ENCODE measurements at places on chromosomes 2 and 18.

DNA sequence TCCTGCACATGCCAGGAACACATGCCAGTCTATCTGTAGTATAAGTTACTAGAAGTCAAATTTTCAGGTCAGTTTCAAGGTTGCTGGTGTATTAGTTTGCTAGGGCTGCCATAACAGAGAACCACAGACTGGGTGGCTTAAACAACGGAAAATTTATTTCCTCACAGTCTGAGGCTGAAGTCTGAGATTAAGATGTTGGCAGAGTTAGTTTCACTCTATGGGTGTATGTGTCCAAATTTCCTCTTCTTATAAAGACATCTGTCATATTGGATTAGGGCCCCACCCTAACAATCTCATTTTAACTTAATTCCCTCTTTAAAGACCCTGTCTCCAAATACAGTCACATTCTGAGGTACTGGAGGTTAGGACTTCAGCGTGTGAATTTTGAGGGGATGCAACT, 26.5 kb downstream of the B3GNT7 start:
- DNase-seq = no peak

GRCh38 chr2:207477896-207478295, 51.9 kb upstream of the CREB1 start:
- DNase-seq = no peak

DNA sequence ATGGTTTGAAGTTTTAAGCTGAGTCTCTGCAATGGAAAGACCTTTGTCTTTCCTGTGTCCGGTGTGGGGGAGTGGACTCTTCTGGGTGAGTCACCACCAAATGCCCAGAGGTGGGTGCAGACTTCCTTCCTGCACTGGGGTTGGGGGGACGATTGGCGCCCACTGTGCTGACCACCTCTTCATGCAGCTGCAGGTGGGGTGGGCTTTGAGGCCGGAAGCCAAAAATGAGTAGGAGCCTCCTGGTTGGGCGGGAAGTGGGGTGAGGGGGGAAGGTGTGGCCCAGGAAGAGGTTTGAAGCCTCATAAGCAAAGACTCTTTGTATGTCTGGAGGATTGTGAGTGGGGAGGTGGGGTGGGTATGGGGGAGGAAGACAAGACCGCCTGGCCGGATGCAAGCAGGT, 27.6 kb downstream of the PAX8 start:
- DNase-seq = no peak

DNA sequence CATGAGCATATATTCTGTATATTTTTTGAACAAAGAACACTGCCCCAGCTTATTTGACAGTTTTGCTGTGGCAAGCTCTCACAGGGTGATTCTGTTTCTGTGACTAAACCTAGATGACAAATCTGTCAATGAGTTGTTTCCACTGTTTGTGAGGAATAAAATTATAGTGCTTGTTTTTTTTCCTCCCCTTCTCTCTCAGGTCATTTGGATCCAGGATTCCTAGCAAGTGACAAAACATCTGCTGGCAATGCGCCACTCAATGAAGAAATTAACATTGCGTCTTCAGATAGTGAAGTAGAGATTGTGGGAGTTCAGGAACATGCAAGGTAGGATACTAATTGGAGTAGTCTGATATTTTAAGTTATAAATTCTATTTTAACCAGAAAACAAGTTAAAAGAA, 149.3 kb downstream of the HAUS1 start:
- no peak for DNase-seq

GRCh38 chr2:235098736-235099494, 147.1 kb downstream of the SH3BP4 start:
- DNase-seq = no peak

DNA sequence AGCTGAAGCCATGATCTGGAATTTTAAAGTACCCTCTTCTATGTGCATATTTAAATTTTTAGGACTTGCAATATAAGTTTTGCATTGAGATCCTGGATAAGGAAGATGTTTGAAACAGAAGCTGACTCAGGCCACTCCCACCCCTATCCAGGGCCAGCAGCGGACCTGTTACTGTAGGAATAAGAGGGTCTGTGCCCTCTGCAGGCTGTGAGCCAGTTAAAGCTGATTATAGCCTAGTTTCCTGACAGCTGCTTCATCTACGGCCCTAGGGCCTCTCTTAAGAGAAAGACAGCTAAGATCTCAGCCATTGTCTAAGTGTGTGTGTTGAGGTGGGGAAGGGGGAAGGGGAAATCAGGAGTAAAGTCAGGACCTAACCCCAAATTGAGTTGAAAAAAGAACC, 234.0 kb downstream of the HAUS1 start:
- no peak for DNase-seq

GRCh38 chr2:134512734-134513464, 205.9 kb downstream of the TMEM163 start:
- DNase-seq = no peak

DNA sequence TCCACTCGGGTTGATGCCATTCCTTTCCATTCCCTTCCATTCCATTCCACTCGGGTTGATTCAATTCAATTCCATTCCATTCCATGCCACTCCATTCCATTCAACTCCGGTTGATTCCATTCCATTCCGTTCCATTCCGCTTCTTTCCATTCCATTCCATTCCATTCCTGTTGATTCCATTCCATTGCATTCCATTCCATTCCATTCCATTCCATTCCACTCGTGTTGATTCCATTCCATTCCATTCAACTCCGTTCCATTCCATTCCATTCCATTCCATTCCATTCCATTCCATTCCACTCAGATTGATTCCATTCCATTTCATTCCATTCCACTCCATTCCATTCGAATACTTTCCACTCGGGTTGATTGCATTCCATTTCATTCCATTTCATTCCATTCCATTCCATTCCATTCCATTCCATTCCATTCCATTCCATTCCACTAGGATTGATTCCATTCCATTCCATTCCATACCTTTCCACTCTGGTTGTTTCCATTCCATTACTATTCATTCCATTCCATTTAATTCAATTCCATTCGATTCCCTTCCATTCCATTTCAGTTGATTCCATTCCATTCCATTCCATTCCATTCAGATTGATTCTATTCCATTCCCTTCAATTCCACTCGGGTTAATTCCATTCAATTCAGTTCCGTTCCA, 1141.8 kb downstream of the RPIA start:
- no peak for DNase-seq

DNA sequence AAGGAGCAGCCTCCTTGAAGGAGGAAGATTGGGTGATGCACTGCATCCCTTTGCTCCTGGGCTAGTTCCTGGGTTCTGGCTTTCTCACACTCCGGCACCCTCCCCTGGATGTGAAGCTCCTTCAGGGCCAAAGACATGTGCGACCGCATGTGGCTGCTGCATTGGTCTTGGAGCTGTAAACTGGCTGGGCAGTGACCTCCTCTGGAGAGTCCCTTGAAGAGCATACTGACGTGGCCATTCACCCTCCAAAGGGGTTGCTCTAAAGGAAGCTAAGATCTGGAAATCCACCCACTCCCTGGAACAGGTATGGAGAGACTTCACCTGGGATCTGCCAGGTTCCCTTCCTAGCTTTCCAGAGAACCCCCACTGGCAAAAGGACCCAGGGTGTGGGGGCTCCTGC, 62.1 kb downstream of the TMEM17 start:
- no peak for DNase-seq

GRCh38 chr2:135256531-135257260, 204.6 kb downstream of the RAB3GAP1 start:
- no peak for DNase-seq

GRCh38 chr2:128437204-128437565, 118.5 kb upstream of the HS6ST1 start:
- DNase-seq = no peak

DNA sequence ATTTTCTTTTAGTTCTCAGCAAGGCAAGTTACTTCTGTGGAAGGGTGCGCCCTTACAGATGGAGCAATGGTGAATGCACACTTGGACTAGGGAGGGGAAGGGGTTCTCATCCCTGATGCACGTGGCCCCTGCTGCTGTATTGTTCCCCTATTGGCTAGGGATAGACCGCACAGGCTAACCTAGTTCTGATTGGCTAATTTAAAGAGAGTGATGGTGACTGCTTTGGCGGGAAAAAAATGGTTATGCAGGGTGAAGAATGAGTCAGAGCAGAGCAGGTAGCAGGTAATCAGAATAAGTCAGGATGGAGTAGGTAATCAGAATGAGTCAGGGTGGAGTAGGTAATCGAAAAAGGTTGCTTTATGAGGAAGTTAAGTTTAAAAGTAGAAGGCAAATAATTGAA, 171.5 kb downstream of the MTCL1 start:
- no peak for DNase-seq

- no peak for DNase-seq
These were observed 19.1 kb upstream of the GPR55 start for GRCh38 chr2:230944123-230944653.

DNA sequence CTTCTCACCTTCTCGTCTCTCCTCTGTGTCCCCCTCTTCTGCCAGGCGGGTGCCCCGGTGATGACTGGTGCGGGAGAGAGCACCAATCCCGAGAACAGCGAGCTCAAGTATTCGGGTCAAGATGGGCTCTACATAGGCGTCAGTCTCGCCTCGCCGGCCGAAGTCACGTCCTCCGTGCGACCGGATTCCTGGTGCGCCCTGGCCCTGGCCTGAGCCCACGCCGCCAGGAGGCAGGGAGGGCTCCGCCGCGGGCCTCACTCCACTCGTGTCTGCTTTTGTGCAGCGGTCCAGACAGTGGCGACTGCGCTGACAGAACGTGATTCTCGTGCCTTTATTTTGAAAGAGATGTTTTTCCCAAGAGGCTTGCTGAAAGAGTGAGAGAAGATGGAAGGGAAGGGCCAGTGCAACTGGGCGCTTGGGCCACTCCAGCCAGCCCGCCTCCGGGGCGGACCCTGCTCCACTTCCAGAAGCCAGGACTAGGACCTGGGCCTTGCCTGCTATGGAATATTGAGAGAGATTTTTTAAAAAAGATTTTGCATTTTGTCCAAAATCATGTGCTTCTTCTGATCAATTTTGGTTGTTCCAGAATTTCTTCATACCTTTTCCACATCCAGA, 31.3 kb downstream of the GATA6 start:
- DNase-seq = no peak

DNA sequence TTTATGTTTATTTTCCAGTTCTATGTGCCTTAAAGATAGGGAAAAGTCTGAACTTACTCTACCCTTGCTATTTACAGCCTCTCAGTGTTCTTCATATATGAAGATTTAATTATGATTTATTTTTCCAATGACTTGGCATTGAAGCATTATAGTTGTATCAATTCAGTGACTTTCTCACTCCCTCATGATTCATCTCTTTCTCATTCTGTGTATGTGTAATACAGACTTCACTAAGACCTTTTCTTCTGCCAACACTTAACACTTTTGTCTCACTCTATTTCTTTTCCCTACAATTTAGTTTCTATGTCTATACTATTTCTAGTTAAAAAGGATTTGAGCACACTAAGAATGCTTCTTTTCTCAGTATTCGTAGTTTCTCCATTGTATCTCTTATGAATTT, 1470.3 kb upstream of the ACVR2A start:
- DNase-seq = no peak

DNA sequence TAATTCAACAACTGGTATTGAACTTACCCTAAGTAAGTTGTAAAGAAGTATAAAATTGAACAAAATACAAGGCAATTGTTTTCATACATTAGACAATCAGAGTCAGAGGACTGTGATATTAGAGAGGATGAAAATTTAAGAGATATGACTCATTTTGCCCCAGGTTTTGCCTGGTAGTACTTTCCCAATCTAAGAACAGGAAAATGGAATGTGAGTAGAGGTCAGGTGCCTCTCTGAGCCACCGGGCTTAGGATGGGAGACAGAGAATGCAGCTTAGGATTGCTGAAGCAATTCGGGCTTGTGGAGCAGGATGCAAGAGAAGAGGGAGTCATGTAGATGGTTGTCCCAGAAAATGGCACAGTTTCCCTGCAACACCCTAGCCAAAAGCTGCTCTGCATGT, 219.7 kb upstream of the CHST9 start:
- no peak for DNase-seq

DNA sequence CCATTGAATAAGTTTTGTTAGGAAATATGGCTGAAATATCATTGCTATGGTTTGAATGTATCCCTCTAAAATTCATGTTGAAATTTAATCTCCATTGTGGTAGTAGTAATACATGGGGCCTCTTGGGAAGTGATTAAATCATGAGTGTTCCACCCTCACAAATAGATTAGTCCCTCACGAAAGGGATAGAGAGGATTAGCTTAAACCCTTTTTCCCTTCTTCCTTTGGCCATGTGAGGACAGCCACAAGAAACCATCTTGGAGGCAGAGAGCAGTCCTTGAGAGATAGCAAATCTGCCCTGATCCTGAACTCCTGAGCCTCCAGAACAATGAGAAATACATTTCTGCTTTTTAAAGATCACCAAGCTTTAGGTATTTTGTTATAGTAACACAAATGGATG, 274.2 kb downstream of the CDH19 start:
- DNase-seq = no peak

GRCh38 chr2:22990246-22990645, 394.7 kb upstream of the KLHL29 start:
- no peak for DNase-seq

- no peak for DNase-seq
These were observed 603.1 kb downstream of the ZEB2 start for GRCh38 chr2:143916781-143917180.

DNA sequence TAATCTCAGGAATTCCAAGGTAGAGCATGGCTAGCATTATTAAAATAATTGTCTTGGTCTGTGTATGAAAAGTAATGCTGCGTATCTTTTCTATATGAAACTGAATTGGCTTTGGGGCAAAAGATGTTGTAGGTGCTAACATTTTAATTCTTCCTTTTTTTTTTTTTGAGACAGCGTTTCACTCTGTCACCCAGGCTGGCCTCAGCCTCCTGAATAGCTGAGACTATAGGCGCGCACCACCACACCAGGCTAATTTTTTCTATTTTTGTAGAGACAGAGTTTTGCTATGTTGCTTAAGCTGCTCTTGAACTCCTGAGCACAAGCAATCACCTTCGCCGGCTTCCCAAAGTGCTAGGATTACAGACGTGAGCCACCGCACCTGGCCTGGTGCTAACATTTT, 172.6 kb upstream of the STON1 start:
- DNase-seq = no peak

GRCh38 chr2:163592954-163593622, 142.7 kb downstream of the FIGN start:
- no peak for DNase-seq

DNA sequence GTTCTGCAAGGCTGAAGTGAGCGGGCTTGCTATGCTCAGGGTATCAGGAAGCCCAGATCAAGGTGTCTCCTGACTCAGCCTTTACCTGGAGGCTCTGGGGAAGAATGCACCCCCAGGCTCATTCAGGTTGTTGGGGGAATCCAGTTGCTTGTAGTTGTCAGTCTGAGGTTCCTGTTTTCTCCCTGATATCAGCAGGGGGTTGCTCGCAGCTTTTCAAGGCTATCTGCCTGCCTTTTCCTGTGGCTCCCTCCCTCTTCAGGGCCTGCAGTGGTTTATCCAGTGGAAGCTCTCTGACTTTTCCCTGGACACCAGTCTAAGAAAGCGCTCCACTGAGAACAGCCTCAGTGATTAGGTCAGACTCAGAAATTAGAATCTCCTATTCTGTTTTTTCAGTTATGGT, 116.6 kb downstream of the PTPRM start:
- DNase-seq = no peak

GRCh38 chr2:207328944-207329386, 163.2 kb upstream of the KLF7 start:
- DNase-seq = no peak
